ENCODE measurements at places on chromosomes 4 and X.
A peak's percentile ranks its signal among the peaks of the same experiment; 100 is the strongest.

GRCh38 chr4:6563935-6564645 lies 10.9 kb upstream of the MAN2B2 start:
- no peak for DNase-seq

GRCh38 chr4:118765399-118765798 lies 70.5 kb downstream of the SEC24D start:
- no peak for DNase-seq

GRCh38 chrX:68234171-68234910 lies 199.0 kb downstream of the OPHN1 start:
- no peak for DNase-seq

GRCh38 chr4:147616849-147617172 lies 386 bp upstream of the TMEM184C start:
- no peak for DNase-seq

GRCh38 chr4:7607156-7607910 lies 172.6 kb upstream of the PSAPL1 start:
- DNase-seq, result no peak

DNA sequence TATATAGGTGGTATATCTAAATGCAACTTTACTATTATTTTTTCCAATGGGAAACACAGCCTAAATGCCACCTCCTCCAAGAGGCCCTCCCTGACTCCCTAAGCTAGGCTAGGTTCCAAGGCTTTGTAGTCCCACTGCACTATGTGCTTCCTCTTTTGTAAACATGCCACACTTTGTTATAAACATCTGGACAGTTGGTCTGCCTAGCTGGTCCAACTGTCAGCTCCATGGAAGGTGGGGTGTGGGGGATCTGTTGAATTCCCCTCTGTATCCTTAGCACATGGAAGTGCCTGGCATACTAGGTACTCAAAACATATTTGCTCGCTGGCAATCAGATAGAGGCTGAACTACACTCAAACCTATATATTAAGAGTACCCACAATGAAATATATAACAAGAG lies 63.4 kb downstream of the SLC9A7 start:
- no peak for DNase-seq

GRCh38 chr4:4480685-4481398 lies 61.0 kb downstream of the STX18 start:
- DNase-seq, result no peak

GRCh38 chr4:116066711-116067245 lies 953.4 kb upstream of the NDST4 start:
- no peak for DNase-seq

- DNase-seq, result no peak
Measured at GRCh38 chr4:46270986-46271596, 118.8 kb downstream of the GABRA2 start.

DNA sequence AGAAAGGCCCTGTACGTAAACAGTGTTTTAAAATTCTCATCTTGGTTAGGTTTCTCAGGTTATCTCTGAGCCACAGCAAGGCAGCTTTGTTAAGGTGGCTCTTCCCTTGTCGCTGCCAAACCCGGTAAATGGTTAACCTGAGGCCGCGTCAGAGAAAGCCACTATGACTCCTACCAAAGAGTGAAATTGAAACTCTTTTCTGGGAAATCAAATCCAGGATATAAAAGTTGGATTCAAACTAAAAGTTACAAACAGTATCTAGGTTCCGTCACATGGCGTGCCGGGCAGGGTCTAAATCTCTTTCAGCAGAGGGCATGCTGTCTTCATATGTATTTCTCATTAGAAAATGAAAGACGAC lies 433 bp downstream of the MMAA start:
- peak; percentile 72 for DNase-seq

- no peak for DNase-seq
Measured at GRCh38 chr4:4428966-4429875, 42.3 kb downstream of the NSG1 start.

- no peak for DNase-seq
Measured at GRCh38 chrX:43386875-43387274, 269.2 kb upstream of the MAOA start.

DNA sequence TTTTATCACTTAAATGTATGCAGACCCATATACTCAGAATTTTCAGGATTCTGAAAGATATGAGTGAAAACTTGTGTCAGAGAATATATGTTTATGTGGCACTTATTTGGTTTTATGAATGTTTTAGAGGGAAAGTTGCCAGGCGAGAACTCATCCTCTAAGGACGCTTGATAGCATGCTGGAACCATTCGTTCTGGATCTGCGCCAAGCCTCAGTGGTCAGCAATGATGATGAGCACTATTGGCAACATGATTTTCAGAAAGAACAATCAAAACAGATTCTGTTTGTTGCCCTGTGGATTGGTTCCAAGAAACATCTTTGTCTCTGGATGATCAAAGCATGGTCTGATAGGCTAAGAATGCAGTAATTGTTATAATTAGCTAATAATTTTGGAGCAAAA lies 32.1 kb upstream of the RAPGEF2 start:
- DNase-seq, result no peak

- DNase-seq, result no peak
Measured at GRCh38 chr4:1654216-1654955, 29.7 kb downstream of the FAM53A start.

DNA sequence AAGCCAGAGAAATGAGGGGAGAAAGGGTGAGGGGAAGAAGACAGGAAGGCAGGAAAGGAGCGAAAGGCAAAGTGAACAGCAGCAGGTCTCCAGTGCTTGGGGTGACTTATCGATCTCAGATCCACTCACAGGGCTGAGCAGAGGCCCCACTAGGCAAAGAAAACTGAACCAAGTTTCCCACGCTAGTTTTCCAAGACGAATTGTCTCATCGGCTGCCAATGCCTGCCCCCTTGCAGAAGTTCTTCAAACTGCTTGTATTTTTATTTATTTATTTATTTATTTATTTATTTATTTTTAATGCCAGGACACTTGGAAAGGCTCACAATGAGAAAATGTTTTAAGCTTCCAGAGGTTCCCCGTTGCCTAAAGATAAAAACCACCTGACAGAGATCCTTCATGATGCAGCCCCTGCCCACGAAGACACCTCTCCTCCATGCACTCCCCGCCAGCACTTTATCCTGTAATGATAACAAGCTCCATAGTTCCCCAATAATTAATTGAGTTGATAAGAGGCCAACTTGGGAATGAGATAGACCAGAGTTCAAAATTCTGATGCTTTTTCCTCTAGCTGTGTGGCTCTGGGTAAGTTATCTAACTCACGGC lies 43.2 kb downstream of the QDPR start:
- no peak for DNase-seq

GRCh38 chr4:94519925-94520789 lies 68.4 kb downstream of the PDLIM5 start:
- no peak for DNase-seq

- DNase-seq, result no peak
Measured at GRCh38 chrX:127124871-127125270, 305.3 kb downstream of the PRR32 start.

DNA sequence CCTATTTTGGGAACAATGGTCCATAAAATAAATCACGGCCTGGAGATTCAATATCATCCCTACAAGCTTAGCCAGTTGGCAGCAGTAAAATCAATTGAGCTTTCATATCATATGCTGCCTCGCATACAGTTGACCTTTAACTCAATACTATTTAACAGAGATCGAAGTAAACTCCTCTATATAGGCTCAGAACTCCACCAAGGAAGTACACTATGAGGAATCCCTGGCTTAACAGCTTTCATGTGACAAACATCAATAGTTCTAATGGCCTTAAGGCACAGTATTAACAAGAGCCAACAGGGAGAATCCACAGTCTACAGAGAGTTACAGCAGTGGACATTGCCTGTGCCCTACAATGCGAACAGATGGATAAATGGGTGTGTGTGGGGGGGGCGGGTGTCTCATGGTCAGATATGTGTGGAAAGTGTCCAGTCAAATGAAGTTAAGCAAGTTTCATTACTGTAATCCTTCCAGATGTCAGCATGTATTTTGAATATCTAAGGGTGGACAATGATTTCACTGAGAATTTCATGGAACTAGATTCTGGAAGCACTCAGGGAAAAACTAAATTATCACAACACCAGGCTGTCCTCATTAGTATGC lies 98.2 kb upstream of the FAM9B start:
- no peak for DNase-seq

DNA sequence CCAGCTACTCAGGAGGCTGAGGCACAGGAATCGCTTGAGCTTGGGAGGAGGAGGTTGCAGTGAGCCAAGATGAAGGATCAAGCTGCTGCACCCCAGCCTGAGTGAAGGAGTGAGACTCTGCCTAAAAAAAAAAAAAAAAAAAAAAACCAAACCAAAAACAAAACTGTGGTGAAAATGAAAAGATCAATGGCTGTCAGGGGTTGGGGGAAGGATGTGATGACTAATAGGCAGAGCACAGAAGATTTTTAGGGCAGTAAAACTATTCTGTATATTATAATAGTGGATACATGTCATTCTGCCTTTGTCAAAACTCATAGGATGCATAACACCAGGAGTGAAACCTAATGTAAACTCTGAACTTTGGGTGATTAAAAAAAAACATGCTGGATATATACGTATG lies 69.9 kb upstream of the ELOVL6 start:
- no peak for DNase-seq

DNA sequence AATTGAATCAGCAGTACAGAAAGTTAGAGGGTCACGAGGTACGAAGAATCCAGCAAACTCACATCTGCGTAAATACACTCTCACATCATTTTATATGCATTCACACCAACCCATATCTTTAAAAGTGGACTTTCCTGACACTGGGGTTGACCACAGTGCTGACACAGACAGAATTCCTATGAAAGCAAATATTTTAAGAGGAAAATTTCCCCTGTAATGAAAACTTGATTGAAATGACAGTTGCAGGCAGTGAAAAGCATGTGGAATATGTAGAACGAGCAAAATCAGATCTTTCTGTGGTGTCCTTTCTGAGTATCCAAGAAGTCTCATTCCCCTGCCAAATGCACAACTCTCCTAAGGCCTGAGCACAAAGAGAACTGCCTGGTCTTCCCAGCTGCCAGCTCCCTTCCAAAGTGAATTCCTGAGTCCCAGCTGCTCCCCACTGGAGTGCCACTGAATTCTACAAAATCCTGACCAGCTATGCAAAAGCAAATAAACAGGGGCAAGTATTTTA lies 50.5 kb upstream of the FAM9C start:
- DNase-seq, result no peak

DNA sequence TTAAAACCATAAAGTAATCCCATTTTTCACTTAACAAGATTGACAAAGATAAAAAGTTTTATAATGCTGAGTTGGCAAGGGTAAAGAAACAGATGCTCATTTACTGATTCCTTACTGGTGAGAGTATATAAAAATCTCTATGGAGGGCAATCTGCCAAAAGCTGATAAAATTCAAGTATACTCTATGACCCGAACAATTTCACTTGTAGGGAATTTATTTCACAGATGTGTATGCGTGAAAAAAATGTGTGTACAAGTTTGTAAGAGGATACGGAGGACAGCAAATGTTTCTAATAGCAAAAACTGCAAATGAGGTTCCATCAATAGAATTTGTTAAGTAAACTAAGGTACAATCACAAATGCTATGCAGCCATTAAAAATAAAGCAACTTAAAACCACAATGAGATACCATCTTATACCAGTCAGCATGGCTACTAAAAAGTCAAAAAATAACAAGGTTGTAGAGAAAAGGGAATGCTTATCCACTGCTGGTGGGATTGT lies 23.4 kb downstream of the DHX15 start:
- DNase-seq, result no peak

DNA sequence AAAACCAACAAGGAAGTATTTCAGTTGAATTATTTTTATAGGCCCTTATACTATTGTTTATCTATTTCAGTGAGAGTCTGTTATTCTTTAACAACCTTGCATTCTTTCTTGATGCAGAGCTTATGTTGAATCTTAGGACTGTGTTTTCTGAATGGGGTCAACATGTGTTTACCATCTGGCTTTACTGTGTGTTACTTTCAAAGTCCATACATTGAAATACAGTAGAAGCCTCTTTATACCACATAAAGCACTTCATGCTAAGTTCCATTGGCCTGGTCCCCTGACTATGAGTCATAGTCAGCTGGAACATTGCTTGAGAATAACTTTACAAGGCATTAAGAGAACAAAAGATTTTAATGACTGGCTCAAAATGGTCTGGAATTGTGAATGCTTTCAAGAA lies 152.6 kb downstream of the GASK1B start:
- DNase-seq, result no peak

DNA sequence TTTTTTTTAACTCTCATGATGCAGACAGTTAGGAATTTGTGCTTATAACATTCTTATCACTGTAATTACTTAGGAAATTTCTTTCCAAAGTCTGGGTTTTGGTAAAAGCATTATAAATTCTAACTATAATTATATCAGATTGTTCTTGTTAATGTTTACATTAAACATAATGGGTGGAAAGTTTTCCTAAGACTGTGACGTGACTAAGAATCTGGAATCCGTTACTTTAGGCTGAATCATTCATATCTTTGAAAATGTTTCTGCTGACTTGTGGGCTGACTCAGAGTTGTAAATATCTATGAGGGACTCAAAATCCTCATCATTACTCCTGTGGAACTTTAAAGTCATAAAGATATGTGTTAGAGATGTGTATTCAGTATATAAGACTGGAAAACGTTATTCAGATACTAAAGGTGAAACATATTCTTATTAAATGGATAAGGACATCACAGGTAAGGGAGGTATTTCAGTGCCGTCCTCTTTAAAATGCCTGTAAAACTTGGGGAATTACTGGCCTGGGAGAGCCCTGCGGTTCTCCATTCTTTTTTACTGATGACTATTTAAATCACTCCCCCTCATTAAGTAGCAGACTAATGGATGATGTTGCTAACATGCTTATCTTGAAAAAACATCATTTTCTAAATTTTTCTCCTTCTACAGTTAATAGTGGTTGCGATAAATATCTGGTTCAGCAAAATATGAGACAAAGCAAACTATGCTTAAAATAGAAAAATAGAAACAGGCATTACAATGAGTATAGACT lies 159.0 kb downstream of the DCLK2 start:
- no peak for DNase-seq

DNA sequence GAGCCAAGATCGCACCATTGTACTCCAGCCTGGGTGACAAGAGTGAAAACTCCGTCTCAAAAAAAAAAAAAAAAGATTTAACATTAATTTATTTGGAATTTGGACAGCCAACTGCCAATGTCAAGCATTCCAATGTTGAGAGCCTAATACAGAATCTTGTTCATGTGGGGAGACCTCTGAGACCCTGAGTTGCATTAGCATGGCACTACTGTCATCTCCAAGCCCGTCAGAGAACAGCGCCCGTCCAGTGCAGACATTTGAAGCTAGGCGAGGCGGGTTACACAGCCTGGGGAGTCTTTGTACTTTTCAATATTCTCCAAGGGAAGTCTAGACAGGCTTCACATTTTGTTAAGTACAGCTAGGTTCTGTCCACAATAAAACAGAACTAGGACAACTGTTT lies 126.7 kb downstream of the CHRNA9 start:
- no peak for DNase-seq

DNA sequence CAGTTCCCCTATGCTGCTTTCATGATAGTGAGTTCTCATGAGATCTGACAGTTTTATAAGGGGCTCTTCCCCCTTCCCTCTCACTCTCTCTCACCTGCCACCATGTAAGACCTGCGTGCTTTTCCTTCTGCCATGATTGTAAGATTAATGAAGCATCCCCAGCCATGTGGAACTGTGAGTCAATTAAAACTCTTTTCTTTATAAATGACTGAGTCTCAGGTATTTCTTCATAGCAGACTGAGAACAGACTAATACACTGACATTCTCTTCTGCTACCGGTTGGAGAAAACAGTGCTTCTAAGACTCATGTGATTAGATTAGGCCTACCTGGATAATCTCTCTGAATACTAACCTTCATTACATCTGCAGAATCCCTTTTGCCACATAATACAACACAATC lies 45.4 kb upstream of the TRPC5OS start:
- DNase-seq, result no peak

All from activated CD8-positive, alpha-beta memory T cell treated with anti-CD3 and anti-CD28 coated beads, Interleukin-2, amount 50 U/mL, for 48 hours (primary cell).